Astrocyte of the spinal cord (primary cell): ENCODE measurements at places on chromosomes 12 and 14.

- DNase-seq, result no peak
Measured at GRCh38 chr14:68514608-68515194, 278.2 kb downstream of the ZFP36L1 start.

GRCh38 chr12:131167334-131167733 lies 213.6 kb downstream of the ADGRD1 start:
- no peak for DNase-seq

DNA sequence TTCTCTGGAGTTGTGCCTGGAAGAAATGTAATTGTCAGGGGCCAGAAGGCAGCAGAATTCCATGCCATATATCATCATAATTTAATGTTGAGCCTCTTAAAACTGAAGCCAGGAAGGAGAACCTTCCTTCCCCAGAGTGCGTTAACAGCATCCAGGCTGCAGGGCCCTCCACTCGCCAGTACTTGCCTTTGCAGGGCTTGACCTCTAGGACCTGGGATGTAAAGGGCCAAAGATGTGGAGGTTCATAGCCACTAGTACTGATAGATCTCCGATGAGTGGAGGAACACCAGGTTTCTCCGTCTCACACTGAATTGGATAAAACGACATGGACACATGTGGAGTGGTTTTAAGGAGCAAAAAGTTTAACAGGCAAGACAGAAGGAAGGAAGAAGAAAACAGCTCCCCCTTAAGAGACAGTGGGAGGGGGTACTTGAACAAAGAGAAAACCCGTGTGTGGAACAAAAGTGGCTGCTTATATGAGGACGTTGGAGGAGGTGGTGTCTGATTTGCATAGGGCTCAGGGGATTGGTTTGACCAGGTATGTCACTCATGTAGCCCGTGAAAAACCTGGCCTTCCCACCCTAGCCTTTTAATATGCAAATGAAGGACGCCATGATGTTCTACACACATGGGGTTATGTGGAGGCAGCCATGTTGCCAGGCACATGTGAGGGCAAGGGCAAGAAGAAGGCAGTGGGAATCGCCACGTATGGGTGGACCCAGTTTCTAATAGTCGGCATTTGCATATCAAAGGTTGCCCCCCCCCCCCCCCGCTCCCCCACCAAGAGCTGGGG lies 38.8 kb upstream of the WSCD2 start:
- no peak for DNase-seq

- DNase-seq, result no peak
Measured at GRCh38 chr12:111488271-111488670, 82.5 kb downstream of the SH2B3 start.

DNA sequence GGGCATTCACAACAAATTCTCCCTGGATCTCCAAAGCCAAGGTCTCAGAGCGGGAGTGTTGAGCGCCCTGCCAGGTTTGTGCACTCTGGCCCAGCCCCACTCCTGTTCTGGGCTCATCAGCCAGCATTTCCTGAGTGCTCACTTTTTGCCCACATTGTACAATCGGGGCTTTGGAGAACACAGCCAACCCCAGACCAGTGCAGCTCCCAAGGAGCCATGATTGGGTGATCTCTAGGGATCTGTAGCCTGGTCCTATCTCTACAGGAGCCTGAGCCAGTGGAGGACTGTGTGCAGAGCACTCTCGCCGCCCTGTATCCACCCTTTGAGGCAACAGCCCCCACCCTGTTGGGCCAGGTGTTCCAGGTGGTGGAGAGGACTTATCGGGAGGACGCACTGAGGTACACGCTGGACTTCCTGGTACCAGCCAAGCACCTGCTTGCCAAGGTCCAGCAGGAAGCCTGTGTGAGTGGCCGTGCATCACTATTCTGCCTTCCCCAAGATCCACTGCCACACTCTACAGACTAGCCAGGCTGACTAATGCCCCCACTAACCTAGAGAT lies 2.8 kb downstream of the ARHGEF40 start:
- no peak for DNase-seq

- no peak for DNase-seq
Measured at GRCh38 chr14:89382901-89383845, 33.9 kb downstream of the FOXN3 start.

DNA sequence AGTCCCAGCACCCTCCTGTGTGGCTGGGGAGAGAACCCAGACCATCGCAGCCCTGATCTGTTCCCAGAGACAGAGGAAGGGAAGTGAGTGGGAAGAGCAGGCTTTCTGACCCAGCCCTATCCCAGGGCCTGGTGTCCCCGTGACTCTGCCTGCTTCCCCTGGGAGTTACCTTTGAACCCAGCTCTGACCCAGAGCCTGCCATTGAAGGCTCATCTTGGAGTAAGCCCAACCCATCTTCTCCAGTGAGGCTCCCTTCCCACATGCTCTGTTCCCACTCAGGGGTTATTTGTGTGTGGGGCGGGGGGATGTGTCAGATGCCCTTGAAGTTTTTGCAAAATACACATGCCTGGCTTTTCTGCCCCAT lies 6.0 kb downstream of the TMEM63C start:
- DNase-seq, result no peak

DNA sequence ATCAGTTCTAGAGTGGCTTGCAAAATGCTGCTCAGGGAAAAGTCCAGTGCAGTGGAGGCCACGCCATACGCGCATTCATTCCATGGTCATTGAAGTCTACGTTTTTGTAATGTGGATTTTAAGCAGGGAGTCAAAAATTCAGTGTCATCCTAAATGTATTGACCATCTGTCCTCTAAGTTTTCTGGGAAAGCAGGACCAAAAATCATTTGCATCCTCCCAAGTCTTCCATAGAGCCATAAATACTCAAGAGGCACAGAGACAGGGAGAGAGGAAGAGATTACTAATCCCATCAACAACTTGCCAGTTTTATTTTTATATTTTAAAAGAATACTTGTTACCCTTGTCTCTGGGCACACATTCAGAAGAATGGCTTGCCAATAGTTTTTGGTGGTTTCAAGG lies 36.9 kb downstream of the RHOJ start:
- no peak for DNase-seq

- DNase-seq, result no peak
Measured at GRCh38 chr12:119809023-119809422, 68.1 kb downstream of the CIT start.

DNA sequence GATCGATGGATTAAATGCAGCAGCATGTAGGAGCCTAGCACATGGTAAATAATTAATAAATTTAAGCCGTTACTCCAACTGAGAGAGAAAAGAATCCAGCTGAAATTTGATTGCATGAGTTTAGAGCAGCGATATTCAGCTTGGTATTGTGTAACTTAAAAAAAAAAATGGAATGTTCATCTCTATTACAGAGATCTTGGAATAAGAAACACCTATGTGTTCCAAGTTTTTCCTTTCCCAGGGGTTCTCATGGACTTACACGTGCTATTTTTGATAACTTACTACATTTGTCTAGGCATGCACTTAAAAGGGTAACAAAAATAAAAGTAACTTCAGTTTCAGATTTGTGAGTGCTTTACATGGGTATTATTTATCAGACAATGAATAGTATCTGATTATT lies 122.8 kb downstream of the RASSF9 start:
- DNase-seq, result no peak
